ENCODE measurements at places on chromosomes 7 and 10. TPM values are rescaled to one million over a fixed set of nuclear protein-coding genes. Genes with fewer than 3 reads are reported as not detected.

SLC26A3 gene
- polyA plus RNA-seq = not detected

WDR86 gene
- polyA plus RNA-seq = 46.2 TPM

CYP3A5 gene
- not detected for polyA plus RNA-seq

KLF14 gene
- 0.48 TPM for polyA plus RNA-seq

FLNC gene
- 0.36 TPM for polyA plus RNA-seq

HYAL4 gene
- polyA plus RNA-seq = 0.64 TPM
